ENCODE measurements at places on chromosomes 5 and 9.

- DNase-seq, result no peak
Observed at GRCh38 chr5:38710627-38711026, 135.2 kb upstream of the OSMR start.

- no peak for DNase-seq
Observed at GRCh38 chr9:129933185-129934040, 98.2 kb downstream of the USP20 start.

GRCh38 chr5:134450374-134450773, 38.7 kb upstream of the CDKN2AIPNL start:
- no peak for DNase-seq

DNA sequence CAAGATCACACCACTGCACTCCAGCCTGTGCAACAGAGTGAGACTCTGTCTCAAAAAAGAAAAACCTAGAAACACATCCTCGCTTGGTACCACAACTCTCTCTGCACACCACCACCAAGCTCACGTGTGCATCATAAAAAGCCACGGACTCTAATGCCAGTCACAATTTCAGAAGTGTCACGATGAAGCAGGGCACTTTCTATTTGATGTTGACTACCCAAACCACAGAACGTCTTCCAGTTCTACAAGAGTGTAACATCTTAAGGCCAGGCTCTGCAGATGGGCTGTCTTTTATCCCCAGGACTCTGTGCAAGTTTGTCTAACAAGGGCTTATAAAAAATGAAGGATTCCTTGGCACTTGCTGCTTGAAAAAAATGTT, 22.9 kb downstream of the GFPT2 start:
- no peak for DNase-seq

- DNase-seq, result no peak
Observed at GRCh38 chr5:96741891-96742309, 65.8 kb downstream of the ERAP1 start.

DNA sequence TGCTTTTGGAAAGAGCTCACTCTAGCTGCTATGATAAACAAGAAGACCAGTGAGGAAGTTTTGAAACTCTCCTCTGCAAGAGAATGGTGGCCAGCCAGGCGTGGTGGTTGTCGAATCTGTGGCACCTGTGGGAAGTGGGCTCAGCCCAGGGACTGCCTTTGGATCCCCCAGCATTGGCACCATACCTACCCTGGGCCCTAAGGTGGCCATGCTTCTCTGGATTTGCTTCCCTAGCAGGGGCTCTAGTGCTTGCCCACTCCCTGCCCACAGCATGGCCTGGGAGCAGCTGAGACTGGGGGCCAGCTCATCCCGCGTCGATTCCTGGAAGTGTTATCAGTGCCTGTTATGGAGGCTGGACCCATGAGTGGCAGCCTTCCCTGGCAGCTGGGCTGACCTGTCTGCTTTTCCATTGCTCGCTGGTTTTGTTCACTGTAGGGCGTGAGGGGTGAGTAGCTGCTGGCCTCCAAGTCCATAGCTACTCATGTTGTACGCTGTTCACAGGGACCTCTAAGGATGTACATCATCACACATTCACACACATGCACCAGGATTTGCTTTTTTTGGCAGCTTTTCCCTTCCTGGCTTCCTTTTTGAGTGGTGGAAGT, 2.3 kb downstream of the SLC22A4 start:
- DNase-seq, result no peak

DNA sequence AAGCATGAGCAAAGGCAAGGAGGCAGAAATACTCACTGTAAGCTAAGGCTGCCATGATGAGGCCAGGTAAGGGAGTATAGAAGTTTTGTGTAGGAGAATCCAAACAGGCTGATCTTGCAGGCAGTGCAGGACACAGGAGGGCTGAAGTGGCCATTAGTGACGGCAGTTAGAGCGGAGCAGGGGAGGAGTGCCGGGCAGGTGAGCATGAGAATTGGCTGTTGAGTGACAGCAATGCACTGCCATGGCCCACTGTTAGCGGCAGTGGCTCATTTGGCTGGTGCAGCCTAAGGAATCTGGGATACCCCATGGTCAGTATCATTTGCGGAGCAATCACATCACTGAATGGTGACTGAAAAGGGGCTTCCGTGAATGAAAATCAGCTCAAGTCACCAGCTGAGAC, 22.8 kb downstream of the RGS3 start:
- no peak for DNase-seq

DNA sequence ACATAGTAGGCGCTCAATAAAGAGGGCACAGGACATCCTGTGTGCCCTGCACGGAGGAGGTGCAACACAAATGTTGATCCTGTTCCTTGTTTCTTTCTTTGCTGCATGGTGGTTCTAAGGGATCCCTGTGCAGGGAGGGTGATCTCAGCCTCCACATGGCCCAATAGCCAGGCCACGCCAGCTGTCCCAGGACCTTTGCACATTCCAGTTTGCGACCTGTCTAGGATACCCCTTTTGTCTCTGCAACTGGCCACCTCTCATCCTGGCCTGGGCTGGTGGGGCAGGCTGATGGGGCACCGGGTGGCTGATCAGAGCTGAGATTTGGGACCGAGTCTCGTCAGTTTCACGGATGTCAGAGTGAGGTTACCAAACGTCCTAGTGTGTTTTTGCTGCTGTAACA, 79.5 kb downstream of the CFAP77 start:
- no peak for DNase-seq

DNA sequence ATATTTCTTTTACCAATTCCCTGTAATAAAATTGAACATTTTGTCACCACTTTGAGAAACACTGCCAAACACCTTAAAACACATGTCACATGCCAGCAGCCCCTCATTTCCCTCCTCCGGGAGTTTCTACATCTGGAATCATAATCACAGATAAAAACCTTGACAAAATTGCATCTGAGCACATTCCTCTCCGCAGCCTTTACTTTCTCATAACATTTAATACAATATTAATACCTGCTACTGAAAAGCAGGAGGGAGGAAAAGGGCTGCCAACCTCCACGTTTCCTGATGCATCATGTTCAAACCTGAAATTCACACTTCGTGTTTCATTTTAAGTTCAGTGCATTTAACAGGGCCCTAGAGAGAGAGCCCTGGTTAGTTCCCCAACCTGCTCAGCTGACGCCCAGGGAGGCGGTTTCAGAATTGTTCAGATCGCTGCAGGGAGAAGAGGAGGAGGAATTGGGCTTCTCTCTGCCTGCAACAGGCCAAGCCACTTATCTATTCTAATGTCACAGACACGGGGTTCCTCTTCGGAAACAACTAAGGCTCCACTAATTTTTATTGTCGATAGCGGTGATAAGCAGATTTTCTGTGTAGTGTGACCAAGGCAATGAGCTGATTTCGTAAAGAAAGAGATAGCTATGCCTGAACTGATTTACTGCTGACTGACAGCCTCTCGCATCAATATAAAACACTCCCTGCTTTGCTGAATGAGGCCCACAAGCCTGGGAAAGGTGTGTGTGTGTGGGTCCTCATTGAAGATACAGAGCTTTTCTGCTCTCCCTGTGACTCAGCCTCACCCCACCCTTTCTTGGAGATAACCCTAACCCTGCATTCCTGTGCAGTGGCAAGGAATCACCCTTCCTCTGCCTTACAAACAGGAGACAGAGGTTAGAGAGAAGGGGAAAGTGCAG, 4.9 kb upstream of the LHX2 start:
- no peak for DNase-seq

- no peak for DNase-seq
Observed at GRCh38 chr5:149679876-149680809, 50.0 kb upstream of the PPARGC1B start.

DNA sequence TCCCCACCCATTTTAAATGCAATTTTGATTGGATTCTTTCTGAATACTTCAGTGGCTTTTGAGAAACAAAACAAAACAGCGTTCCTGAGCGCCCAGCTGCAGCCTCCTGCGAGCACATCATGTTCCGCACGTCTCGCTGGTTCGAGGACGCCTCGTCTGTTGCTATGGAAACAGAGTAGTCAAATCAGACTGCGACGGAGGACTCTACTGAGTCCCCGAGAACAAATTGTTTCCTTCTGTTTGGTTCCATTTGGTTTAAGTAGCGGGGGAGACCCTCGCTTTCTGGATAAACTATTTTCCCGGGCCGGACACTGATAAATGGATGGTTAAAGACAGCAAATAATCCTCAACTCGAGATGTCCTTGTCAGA, 69.0 kb downstream of the SLC28A3 start:
- DNase-seq, result peak; percentile 8

DNA sequence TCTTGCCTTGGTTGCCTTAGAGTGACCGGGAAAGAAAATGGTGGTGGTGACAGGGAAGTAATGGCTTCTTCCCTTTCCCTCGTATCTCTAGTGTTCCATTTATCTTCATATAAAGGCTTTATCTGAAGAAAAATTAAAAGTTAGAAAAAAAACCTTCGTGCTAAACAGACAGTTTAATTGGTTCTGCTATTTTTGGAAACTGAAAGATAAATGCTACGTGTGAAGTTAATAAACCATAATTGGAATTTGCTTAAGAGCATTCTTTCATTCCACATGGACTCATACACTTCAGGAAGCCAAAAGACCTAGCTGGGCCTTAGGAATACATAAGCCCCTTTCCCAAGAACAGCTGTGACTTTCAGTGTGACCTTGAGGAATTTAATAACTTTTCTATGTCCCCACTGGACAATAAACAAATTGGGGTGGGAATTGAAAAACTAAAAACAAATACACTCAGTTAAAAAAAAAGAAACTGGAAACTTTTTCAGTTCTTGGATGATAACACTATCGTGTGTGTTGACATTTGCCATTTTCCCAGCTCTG, 818.8 kb upstream of the WWC1 start:
- no peak for DNase-seq

GRCh38 chr5:33933723-33934169, 2.4 kb upstream of the RXFP3 start:
- DNase-seq, result no peak

- no peak for DNase-seq
Observed at GRCh38 chr9:137428841-137429545, 5.8 kb downstream of the NOXA1 start.

DNA sequence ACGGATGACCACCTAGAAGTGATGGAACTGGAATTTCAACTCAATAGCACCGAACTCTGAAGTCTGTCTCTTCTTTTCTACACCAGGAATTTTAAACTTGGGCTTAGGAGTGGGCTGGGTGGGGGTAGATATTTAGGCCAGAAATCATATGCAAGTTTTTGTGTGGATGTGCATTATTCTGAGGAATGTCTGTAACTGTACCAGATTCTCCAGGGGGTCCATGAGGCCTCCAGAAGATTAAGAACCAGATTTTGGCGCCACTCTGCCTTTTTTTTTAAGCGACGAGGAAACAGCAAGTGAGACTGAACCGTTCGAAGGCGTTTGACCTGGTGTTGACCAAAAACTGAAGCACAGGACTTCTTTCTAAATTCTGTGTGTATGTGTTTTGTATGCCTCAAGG, 88.8 kb upstream of the TTC23L start:
- DNase-seq, result no peak

- no peak for DNase-seq
Observed at GRCh38 chr5:166994226-166994625, 1297.2 kb upstream of the WWC1 start.
